ENCODE measurements at places on chromosomes 11 and 22. TPM values are rescaled to one million over a fixed set of nuclear protein-coding genes. Genes with fewer than 3 reads are reported as not detected.

- H3K4me1 ChIP-seq, result peaks cover 17% of the 10 kb centered on the region
- H3K4me3 ChIP-seq, result no peak overlapping the region
- H3K27me3 ChIP-seq, result no peaks in the 10 kb centered on the region
- H3K36me3 ChIP-seq, result no peaks in the 10 kb centered on the region
- H3K27ac ChIP-seq, result no peak overlapping the region
Measured at GRCh38 chr11:36446135-36446534, 63.9 kb downstream of the TRAF6 start.

GRCh38 chr11:47552056-47552565 lies 821 bp downstream of the CELF1 start:
- no peak for DNase-seq
- no peaks in the 10 kb centered on the region for H3K27me3 ChIP-seq
- H3K4me1 ChIP-seq, result peaks cover 51% of the 10 kb centered on the region
- peak overlapping the region; percentile 59 for H3K27ac ChIP-seq
- H3K36me3 ChIP-seq, result no peaks in the 10 kb centered on the region

DNA sequence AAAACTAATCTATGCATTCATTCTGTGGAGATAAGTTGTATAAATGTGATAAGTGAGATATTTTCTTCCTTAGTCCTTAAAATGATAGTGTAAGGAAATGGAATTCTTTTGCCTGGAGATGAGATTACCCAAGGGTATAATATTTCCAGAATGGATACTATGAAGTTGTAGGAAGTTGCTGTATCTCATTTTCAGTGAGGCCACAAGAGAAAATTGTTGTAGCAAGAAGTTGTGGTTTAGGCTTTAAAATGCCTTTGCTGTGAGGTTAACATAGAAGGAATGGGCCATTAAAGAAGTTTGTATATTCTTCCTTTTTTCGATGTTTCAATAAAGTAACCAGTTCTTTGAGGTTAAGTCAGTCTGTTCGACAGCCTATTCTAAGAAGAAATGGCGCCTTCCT lies 50.7 kb upstream of the LIN7C start:
- DNase-seq, result no peak
- no peaks in the 10 kb centered on the region for H3K36me3 ChIP-seq
- H3K27ac ChIP-seq, result no peak overlapping the region
- H3K4me3 ChIP-seq, result no peak overlapping the region

DNA sequence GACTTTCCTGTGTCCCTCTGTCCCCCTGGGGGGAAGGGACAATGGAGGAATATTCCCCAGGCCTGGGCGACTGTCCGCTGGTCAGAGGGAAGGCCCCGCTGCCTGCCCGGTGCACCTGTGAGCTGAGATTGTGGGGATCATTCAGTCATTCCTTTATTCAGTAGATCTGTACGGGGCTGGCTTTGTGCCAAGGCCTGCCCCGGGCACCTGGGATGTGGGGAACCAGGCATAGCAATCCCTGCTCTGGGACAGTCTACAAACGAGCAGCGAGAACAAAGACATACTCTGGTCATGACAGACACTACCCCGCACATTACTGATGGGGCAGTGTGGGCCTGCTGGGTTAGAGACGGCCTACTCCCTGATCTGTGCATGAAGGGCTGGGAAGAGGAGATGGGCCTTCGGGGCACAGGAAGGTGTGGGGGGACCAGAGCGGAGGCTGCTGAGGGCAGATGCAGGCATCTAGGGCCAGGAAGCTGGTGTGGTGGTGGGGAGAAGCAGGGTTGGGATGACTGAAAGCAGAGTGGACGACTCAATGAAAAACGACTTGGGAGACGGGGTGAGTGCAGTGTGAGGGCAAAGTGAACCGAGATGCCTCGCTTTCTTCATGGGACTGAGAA lies 1.8 kb upstream of the MYO7A start:
- H3K4me3 ChIP-seq, result no peak overlapping the region
- H3K27me3 ChIP-seq, result no peaks in the 10 kb centered on the region
- no peaks in the 10 kb centered on the region for H3K36me3 ChIP-seq
- no peak overlapping the region for H3K27ac ChIP-seq
- no peak for DNase-seq

DNA sequence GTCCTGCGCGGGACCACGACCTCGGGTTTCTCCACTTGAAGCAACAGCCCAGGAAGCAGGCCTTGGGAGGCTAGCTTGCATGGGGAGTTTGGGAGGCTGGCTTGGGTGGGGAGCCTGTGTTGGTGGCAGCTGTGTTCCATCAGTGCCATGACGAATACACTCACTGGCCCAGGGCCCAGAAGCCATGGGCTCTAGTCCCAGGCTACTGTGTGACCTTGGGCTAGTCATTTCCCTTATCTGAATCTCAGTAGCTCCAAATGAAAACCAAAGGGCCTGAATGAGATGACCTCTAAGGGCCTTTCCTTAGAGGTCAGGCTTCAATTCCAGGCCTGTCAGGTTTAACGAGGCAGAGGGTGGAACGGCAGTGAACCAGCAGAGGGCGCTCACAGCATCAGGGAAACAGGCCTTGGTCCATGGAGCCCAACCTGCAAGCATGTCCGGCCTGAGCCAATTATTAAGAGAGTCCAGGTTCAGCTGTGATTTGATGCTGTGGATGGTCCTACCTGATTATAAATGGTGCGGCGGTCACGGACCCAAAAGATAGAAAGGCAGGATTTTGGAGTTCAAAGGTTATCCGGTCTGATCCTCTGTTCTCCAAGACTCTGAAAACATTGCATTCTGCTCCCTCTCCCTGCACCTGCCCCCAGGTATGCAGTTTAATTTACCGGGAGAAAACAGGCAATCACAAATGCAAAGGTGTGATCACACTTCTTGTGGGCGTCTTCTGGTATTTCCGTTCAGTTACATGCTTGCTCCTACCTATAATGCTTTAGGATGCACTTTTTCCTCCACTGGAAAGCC lies 15.9 kb downstream of the PTPN5 start:
- H3K4me3 ChIP-seq, result no peak overlapping the region
- no peaks in the 10 kb centered on the region for H3K36me3 ChIP-seq
- no peak overlapping the region for H3K27ac ChIP-seq
- no peaks in the 10 kb centered on the region for H3K4me1 ChIP-seq
- peak; percentile 26 for DNase-seq

GRCh38 chr11:87775036-87775435 lies 400.2 kb downstream of the RAB38 start:
- no peak overlapping the region for H3K4me3 ChIP-seq
- H3K27me3 ChIP-seq, result no peaks in the 10 kb centered on the region
- H3K36me3 ChIP-seq, result no peaks in the 10 kb centered on the region
- no peaks in the 10 kb centered on the region for H3K4me1 ChIP-seq
- DNase-seq, result no peak

DNA sequence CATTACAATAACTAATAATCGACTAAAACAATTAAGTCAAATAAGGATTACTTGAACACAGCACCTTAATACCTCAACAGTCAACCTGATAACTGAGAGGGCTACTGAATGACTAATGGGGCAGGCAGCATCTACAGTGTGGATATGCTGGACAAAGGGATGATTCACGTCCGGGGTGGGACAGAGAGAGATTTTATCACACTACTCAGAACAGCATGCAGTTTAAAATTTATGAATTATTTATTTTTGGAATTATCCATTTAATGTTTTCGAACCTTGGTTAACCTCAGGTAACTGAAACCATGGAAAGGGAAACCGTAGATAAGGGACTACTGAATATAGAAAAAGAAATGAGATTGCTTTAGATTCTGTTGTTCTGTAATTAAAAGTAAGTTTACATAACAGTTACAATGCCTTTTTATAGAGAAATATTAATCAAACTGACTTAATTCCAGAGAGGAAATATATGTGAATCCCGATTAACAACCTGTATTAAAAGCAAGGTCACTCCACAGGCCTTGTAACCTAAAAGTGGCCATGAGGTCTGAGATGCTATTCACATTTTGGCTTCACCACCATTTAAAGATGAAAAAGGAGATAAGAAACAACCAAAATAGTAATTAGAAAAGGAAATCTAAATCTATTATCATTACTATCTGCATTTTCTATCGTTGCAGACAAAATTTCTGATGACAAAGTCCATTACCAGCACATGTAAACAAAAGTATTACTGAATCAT lies 119.0 kb upstream of the TP53AIP1 start:
- H3K27me3 ChIP-seq, result no peaks in the 10 kb centered on the region
- H3K27ac ChIP-seq, result no peak overlapping the region
- no peak for DNase-seq
- no peaks in the 10 kb centered on the region for H3K36me3 ChIP-seq
- H3K4me1 ChIP-seq, result no peaks in the 10 kb centered on the region

DNA sequence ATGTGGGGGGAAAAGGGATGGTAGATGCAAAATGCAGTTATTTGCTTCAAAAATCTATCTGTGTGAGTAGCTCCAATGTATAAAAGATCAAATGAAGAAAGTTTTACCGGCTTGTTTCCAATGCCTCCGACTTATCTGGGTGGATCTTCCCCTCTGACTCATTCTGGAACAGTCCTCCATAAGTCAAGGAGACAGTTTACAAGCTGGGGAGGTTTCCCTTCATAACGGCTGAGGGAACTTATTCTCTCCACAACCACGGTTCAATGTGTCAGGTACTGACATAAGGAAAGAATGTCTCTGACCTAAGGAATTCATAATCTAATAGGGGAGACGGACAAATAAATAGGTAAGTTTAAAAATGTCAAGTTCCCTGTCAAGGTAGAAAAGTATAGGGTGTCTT lies 49.7 kb upstream of the BIRC3 start:
- peaks cover 20% of the 10 kb centered on the region for H3K4me1 ChIP-seq
- H3K27me3 ChIP-seq, result no peaks in the 10 kb centered on the region
- H3K4me3 ChIP-seq, result no peak overlapping the region
- DNase-seq, result no peak
- no peaks in the 10 kb centered on the region for H3K36me3 ChIP-seq

GRCh38 chr11:87006035-87006434 lies 31.7 kb upstream of the TMEM135 start:
- no peaks in the 10 kb centered on the region for H3K27me3 ChIP-seq
- DNase-seq, result no peak
- H3K4me1 ChIP-seq, result no peaks in the 10 kb centered on the region
- no peak overlapping the region for H3K27ac ChIP-seq
- no peak overlapping the region for H3K4me3 ChIP-seq
- no peaks in the 10 kb centered on the region for H3K36me3 ChIP-seq

- no peaks in the 10 kb centered on the region for H3K36me3 ChIP-seq
- peak overlapping the region; percentile 4 for H3K27ac ChIP-seq
- no peak for DNase-seq
- H3K4me3 ChIP-seq, result no peak overlapping the region
- H3K27me3 ChIP-seq, result no peaks in the 10 kb centered on the region
Measured at GRCh38 chr11:11987503-11988022, 20.9 kb downstream of the DKK3 start.

- no peak for DNase-seq
- H3K4me3 ChIP-seq, result no peak overlapping the region
- no peak overlapping the region for H3K27ac ChIP-seq
- peaks cover 29% of the 10 kb centered on the region for H3K36me3 ChIP-seq
- H3K27me3 ChIP-seq, result no peaks in the 10 kb centered on the region
Measured at GRCh38 chr11:71987521-71987920, 11.2 kb upstream of the IL18BP start.

GRCh38 chr11:47524291-47524874 lies 28.5 kb downstream of the CELF1 start:
- DNase-seq, result no peak
- peak overlapping the region; percentile 7 for H3K27ac ChIP-seq
- no peaks in the 10 kb centered on the region for H3K27me3 ChIP-seq
- peaks cover 38% of the 10 kb centered on the region for H3K4me1 ChIP-seq

GRCh38 chr11:67412495-67413179 lies 2.8 kb upstream of the CARNS1 start:
- H3K27me3 ChIP-seq, result no peaks in the 10 kb centered on the region
- peaks cover 89% of the 10 kb centered on the region for H3K4me1 ChIP-seq
- no peak overlapping the region for H3K4me3 ChIP-seq
- DNase-seq, result no peak
- H3K36me3 ChIP-seq, result no peaks in the 10 kb centered on the region

DNA sequence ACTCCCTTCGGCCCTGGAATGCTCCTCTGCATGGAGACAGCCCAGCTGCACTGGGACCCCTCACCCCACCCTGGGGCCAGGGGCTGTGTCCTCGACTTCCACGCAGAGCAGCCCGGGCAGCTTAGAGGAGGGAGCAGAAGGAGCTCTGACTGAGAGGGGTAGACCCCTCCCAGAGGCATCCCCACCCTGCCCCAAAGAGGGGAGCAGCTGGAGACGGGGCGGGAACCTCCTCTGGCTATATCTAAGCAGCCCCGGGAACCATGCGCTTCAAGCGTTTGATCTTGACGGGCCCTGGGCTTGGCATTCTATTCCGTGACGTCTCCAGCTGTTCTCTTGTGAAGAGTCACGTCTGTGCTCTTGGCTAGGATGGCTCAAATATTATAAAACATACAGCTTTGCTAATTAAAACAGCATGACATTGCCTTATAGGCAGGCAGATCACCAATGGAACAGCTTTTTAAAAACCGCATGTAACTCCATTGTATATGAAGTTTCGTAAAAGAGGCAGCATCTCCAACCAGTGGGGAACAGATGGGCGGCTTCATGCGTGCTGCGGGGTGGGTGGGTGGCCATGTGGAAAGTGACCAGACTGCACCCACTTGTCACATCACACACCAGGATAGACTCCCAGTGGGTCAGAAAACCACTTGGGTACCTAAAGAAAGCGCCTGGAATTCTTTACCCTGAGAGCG lies 7.7 kb downstream of the KCNQ1 start:
- DNase-seq, result no peak
- no peaks in the 10 kb centered on the region for H3K36me3 ChIP-seq
- no peak overlapping the region for H3K27ac ChIP-seq
- no peak overlapping the region for H3K4me3 ChIP-seq
- H3K4me1 ChIP-seq, result peaks cover 14% of the 10 kb centered on the region
- H3K27me3 ChIP-seq, result no peaks in the 10 kb centered on the region

- H3K36me3 ChIP-seq, result no peaks in the 10 kb centered on the region
- DNase-seq, result no peak
- H3K27ac ChIP-seq, result no peak overlapping the region
- H3K4me3 ChIP-seq, result no peak overlapping the region
- H3K4me1 ChIP-seq, result no peaks in the 10 kb centered on the region
Measured at GRCh38 chr22:27003297-27003696, 345.9 kb downstream of the MIAT start.

DNA sequence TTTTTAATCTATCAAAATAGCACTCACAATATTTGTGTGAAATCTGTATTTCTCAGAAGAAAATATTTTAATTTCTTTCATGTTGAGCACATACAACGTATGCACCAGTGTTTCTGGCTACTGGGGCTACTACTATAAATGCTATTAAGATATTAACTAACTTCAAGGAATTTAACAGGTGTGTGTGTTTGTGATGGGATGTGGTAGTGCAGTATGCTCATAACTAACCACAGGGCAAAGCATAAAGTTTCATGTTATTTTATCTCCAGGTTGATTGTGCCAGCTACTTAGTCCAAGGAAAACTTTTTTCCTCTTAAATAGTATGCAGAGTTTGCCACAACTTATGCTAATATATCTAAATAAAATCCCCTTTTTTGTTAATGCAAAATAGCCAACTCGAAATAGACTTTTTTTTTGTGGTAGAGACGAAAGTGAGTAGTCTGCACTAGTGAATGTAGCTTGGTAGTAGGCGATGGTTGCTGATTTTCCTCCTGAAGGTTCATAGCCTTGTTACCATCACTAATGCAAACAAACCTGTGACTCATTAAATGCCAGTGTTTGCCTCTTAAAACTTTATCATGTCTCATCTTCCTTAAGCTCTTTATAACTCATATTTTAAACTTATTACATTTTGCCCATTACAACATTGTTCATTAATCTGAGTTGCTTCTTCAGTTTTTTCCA lies 565.5 kb upstream of the ANO3 start:
- no peaks in the 10 kb centered on the region for H3K27me3 ChIP-seq
- H3K4me1 ChIP-seq, result no peaks in the 10 kb centered on the region
- no peak overlapping the region for H3K27ac ChIP-seq
- no peak for DNase-seq
- no peak overlapping the region for H3K4me3 ChIP-seq

RIMBP3C gene
- 0.37 TPM for total RNA-seq

OR6A2 gene
- not detected for total RNA-seq

MMP1 gene
- not detected for total RNA-seq

C11orf65 gene
- 0.64 TPM for total RNA-seq

CABP4 gene
- 0.28 TPM for total RNA-seq

MUC15 gene
- not detected for total RNA-seq

HTR3B gene
- total RNA-seq, result not detected

PKDREJ gene
- total RNA-seq, result not detected
